ENCODE measurements at places on chromosomes 16 and 17.

DNA sequence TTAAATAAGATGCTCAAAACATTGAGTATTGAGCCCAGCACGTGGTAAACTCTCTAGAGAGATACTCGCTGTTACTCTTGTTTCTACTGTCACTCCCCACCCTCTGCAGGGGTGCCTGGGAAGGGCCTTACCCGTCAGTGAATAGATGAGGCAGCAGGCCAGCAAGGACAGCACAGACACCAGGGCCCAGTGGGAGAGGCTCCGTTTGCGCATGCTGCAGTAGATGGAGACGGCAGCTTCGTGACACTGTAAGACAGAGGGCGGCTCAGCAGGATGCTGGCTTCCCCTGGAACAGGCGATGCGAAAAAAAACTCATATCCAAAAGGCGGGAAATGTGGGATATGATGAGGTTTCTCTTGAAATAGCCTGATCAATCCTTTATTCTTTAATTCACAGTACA, 20.0 kb downstream of the SLC38A8 start:
- DNase-seq = no peak

- DNase-seq = no peak
Observed at GRCh38 chr17:60167065-60167741, 17.4 kb downstream of the CA4 start.

GRCh38 chr16:27123795-27124409, 57.2 kb downstream of the C16orf82 start:
- DNase-seq = no peak

- no peak for DNase-seq
Observed at GRCh38 chr17:58382872-58383242, 30.9 kb upstream of the SUPT4H1 start.
